ENCODE measurements at places on chromosomes 1 and 21.
A peak's percentile ranks its signal among the peaks of the same experiment; 100 is the strongest.

DNA sequence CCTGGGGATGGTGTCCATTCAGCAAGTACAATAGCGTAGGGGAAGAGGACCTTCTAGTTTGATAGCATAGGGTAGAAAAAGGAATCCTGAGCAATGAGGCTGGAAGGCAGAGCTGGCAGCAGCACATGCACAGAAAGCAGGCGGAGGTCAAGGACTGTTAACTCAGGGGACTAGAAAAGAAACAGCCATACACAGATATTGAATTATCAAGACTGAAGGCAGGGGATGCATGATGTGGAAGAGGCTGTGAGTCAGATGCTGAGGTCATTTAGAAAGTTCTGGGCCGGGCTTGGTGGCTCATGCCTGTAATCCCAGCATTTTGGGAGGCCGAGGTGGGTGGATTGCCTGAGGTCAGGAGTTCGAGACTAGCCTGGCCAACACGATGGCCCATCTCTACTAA lies 65.6 kb downstream of the OPTC start:
- no peak for DNase-seq

DNA sequence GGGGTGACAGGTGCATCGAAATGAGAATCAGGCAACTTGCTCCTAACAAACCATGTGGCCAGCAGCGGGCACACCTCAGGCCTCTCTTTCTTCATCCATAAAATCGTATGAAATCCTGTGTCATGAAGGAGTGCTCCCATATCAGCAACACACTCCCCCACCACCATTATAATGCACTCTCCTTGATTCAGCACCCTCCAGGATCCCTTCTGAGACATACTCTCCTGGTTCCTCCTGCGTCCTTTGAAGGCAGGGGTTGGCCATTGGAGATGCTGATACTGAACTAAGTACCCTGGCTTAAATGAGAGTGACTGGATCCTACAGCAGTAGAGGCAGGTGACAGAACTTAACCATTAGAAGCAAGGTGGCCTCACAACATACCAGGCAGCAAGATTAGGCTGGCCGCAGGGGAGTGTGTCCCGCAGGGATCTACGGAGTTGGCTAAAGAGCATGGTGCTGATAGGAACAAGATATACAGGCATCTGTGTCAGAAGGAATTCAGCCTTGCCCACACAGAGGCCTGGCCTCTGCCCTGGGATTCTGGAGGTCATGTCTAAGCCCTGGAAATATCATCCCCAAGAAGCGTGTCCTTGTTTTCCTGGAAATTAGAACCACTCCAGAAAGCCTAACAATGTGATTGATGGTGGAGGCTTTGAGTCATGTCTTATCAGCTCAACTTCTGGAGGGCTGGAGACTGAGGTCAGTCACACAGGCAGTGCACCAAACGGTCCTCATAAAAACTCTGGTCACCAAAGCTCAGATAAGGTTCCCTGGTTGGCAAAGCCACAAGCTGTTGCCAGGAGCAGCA lies 16.8 kb downstream of the S100A7A start:
- DNase-seq = no peak

DNA sequence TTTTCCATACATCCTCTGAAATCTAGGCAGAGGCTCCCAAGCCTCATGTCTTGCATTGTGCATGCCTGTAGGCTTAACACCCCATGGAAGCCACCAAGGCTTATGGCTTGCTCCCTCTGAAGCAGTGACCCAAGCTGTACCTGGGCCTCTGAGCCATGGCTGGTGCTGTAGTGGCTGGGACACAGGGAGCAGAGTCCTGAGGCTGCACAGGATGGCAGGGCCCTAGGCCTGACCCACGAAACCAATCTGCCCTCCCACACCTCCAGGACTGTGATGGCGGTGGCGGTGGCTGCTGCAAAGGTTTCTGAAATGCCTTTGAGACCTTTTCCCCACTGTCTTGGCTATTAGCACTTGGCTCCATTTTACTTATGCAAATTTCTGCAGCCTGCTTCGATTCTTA lies 429.5 kb downstream of the NPHP4 start:
- DNase-seq = no peak

DNA sequence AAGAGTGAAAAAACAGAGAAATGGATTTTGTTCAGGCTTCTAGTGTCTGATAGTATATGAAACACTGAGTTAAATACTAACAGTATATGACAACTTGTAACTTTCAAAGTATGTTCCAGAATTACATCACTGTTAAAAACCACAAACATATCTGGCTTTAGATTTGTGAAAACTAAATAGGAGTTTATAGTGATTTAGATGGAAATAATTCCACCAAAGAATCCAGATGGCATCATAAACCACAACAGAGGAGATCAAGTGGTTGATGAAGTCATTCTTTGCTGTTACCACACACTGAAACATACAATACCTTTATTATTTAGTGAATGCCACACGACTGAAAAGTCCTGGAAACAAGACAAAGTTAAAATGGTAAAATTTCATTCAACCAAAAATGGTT lies 37.2 kb downstream of the ALG14 start:
- DNase-seq = no peak

- no peak for DNase-seq
Measured at GRCh38 chr1:110778821-110779220, 94.1 kb upstream of the CD53 start.

DNA sequence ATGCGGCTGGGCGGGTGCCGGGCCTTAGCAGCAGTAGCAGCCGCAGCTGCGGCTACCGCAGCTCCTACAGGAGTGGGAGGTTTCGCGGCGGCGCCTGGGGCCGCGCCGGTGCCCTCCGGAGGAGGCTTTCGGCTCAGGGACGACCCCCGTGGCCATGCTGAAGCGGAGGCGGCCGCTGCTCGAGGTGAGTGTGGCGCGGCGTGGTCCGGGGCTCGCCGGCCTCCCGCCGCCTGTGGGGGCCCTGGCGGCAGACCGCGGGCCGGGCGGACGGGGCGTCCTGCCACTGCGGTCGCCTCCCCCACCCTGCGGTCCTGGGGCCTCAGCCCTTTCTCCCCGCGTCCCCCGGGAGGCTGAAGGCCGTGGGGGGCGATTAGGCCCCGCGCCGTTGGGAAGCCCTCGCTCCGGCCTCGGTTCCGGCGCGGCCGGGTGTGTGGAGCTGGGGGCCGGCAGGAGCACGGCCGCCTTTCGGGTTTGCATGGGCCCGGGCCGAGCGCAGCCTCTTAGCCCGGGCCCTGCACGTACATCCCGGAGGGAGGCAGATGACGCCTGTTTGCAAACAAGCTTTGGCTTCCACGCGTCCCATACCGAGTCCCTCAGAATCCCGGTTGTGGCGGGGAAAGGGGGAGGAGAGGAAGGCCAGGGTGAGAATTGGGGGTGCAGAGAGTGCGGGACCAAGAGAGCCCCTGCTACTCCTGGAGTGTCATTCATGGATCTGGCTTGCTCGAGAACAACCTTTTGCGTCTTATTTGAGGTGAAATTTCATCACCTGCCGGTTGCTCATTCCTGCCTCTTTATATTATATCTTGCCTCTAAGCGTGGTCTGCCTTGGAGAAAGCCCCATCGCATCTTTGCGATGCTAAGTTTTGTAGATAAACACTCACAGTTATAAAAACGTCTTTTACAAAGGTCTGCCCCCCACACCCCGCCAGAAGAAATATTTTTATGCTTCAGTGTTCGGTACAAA lies 613 bp downstream of the ZFYVE9 start:
- DNase-seq = peak; percentile 91

DNA sequence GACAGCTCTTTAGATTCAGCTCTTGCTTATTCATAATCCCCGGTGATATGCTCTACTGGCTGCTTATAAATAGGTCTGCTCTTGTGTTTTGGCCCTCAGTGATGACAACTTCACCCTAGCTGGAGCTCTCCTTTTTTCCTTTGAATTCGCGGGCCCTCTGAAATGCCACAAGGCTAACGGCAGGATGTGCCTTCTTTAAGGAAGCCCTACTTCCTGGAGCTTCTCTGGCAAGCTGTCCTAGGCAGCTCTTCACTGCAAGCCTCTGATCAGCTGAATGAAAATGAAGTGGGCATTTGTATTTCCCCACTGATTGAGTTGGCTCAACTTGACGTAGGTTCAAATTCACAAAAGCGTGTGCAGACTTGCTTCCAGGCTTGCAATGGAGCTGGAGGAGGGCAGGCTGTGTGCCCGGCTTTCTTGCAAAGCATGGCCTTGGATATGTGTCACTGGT lies 22.2 kb downstream of the SGIP1 start:
- DNase-seq = no peak

DNA sequence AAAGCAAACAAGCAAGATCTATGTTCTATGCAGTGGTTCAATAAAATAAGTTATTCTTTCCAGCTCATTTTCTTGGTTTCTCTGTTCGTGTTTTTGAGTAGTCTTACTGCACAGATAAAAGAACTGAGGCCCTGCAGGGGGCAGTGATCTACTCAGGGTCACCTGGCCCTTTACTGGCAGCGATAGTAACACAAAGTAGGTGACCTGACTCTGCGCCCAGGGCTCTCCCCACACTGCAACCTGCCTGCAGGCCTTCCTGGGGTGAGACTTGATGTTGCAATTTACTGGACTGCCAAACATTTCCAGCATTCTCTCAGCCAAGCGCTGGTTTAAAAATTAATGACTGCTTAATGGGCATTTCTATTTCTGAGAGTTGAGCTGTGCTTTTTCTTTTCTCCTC lies 110.3 kb downstream of the HUNK start:
- no peak for DNase-seq

DNA sequence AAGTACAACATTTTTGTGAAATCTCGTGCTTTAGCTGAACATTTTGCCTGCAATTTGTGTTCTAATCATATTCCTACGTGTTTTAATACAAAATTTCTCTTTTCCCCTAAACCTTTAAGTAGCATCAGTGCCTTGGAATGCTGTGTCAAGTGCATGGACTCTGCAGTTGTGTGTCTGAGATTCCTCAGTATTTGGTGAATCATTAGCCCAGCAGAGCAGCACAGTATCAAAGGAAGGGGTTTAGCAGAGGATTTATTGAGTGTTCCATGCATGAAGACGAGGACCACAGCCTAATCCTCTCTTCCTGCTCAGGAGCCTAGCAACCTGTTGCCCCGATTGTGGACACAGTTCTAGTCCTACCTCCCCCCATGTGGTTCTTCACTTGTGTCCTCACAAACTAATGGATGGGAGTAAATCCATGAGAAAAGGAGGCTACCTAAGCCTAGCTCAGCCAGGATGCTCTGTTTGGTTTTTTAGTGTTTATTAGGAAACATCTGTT lies 29.3 kb upstream of the PCP4 start:
- DNase-seq = no peak

GRCh38 chr1:80450711-80451110 lies 1350.0 kb upstream of the ADGRL2 start:
- no peak for DNase-seq

DNA sequence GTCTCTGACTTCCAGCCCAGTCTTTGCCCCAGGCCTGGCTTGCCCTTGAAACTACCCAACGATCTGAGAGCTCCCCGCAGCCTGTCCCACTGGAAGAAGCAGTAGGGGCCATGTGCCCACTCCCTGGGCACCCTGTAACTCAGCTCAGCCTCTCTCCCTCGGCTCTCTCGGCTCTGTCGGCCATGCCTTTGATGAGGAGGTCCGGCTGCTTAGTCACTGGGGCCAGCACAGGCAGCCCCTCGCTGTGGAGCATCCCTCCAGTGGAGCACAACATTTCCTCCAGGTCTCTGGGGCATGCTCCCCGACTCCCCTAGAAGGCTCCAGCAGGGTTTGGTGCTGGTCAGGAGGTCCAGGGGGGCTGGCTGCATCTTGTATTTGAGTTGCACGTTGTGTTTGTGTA lies 83.3 kb upstream of the DISP3 start:
- no peak for DNase-seq

GRCh38 chr1:6495041-6495441 lies 3.6 kb upstream of the PLEKHG5 start:
- DNase-seq = no peak

Data from muscle of back (tissue), 13 donors.